Gastrocnemius medialis (tissue), 4 donors: ENCODE measurements at places on chromosomes 3 and 15.

GRCh38 chr15:79290642-79291275 is 8.2 kb downstream of the ANKRD34C start:
- no peak for DNase-seq

DNA sequence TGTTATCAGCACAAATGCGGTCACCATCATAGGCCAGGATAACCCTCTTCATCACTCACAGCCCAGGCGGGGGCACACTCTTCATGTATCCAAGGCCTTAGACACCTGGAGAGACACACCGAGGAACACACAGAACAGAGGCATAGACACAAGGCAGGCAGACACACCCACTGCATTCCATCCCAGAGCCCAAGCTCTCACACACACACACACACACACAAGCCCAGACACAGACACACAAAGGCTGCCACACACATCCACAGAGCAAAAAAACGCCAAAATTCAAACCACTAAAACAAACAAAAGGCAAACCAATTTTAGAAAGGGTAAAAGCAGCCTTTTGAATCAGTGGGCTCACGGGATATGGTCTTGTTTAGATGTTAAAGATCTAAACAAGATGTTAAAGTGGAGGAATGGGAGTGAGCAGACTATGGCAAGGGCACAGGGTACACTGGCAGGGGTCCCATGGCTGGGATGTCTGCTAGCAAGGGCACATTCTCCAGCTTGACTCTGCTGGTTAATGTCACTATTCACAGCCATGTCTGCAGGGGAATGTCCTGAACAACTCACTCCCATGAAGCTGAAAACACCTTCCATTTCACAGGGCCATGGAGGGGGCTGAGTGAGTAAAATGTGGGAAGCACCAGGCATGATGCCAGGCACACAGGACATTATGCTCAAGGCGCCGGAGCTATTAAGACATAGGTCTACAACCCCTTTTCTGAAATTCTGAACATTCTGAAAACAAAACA is 14.9 kb upstream of the CRABP1 start:
- no peak for DNase-seq

- no peak for DNase-seq
These were observed 662.4 kb upstream of the BCHE start for GRCh38 chr3:166499636-166500035.

DNA sequence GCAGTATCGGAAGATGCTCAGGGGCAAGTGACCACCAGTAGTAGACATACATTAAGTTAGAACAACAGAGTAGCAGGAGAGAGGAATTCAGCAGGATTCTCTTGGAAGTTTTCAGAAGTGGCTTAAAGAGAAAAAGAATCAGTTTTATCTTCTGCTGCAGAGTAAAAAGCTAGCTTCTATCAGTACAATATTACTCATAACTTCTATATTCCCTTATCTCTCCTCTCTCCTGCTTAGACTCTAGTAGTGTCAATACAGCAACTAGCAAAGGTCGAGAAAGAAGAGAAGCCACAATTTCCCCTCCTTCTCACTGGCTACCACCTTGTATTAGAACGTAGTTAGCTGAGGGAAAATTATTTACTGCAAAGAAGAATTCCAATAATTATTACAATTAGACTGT is 539.7 kb downstream of the DIPK2A start:
- no peak for DNase-seq

- DNase-seq, result no peak
These were observed 308.5 kb upstream of the PROK2 start for GRCh38 chr3:72093270-72093991.

DNA sequence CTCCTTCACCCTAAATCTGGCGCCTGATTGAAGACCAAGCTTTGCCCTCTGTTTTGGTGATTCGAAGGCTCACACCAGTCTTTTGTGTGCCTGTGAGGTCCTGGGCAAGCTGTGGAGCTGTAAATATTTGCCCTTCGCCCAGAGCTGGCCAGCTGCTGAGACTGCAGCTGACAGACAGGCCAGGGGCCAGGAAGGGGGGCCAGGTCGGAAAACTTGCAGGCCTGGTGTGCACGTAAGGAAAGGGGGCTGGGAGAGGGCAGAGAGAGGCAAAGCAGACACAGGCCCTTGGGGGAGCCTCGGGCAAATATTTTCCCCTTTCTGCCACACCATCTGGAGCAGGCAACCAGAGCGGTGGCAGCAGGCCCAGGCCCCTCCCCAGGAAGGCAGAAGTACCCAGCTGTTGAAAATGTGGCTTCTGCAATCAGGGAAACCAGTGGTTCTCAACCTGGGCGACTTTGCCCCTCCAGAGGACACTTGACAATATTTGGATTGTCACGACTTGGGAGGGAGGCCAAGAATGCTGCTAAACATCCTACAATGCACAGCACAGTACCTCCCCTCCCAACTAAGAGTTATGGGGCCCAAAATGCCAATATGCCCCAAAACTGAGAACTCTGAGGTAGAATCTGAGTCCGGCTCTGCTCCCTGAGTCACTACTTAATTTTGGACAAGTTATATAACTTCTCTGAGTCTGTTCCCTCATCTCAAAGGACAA is 2.5 kb downstream of the PDZRN3 start:
- peak; percentile 70 for DNase-seq

- DNase-seq, result no peak
These were observed 244.8 kb upstream of the IGF1R start for GRCh38 chr15:98403569-98403968.

DNA sequence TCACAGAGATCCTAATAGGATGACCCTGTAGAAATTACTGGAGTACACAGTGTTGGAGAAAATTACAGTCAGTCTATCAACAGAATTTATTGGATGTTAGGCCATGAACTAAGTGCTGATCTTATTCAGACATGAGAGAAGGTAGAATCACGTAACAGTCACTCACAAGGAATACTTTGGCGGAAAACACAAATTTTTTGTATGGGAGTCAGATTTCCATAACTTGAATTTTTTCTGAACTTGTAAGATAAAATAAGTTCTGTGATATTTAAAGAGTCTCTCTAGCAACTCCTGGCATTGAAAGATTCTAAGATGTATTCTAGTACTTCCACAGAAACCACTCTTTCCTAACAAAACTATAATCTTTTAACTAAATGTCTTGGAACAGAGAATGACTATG is 178.8 kb upstream of the MME start:
- no peak for DNase-seq

- no peak for DNase-seq
These were observed 259.6 kb upstream of the ZNF717 start for GRCh38 chr3:76044601-76045600.
